ENCODE measurements at places on chromosomes 5 and 9.

- peak; percentile 62 for DNase-seq
Observed at GRCh38 chr5:102778478-102778877, 23.4 kb downstream of the PAM start.

- no peak for DNase-seq
Observed at GRCh38 chr9:23638011-23638410, 188.0 kb downstream of the ELAVL2 start.

- peak; percentile 34 for DNase-seq
Observed at GRCh38 chr5:54317511-54318260, 7.3 kb upstream of the ARL15 start.

- no peak for DNase-seq
Observed at GRCh38 chr5:161095953-161096352, 243.9 kb upstream of the ATP10B start.

GRCh38 chr5:156893517-156893916 lies 43.4 kb downstream of the PPP1R2B start:
- no peak for DNase-seq

- DNase-seq, result no peak
Observed at GRCh38 chr5:141041427-141041785, 9.8 kb upstream of the PCDHB1 start.

DNA sequence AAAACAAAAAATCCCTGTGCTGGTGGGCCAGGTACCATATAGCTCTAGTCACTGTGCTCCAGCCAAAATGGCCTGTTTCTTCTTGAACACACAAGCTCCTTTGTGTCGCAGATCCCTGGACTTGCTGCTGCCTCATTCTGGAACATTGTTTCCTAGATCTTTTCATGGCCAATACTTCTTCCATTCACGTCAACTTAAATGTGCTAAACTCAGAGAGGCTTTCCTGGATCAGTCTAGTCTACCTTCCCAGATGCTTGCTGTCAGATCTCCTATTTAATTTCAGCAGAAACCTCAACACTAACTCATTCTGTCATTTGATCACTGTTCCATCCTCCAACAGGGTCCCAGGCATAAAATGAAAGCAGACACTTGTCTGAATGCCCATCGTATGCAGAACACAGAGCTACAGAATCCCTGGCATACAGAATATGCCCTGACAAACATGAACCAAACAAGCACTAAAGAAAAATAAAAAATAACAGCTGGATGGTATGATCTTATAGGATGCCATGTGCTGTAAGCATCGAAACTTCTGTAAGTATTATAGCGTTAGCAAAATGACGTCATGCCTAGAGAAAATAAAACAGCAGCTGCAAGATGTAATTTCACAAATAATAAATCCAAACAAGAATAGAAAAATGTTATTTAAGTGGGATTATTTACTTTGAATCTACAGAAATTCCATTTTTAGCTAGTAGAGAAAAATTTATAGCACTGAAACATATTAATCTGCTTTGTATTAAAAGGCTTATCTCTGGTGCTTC lies 403.7 kb upstream of the DAP start:
- no peak for DNase-seq

DNA sequence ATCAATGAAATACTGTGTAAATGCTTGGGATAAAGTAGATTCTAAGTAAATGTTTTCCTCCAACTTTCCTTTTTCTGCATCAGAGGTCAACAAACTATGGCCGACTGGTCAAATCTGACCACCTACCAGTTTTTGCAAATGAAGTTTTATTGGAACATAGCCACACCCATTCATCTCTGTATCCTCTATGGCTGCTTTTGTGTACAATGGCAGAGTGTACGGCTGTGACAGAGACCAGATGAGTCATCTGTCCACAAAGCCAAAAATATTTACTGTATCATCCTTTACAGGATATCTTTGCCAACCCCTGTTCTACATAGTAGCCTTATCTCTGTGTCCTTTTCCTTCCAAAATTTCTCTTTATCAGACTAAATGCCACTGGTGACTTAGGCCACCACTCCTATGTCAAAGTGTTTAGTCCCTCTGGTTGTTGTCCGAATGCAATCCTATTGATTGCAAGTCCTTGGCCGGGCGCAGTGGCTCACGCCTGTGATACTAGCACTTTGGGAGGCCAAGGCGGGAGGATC lies 218.4 kb upstream of the KLF4 start:
- DNase-seq, result no peak
